SJSA1 (cell line): ENCODE measurements at places on chromosomes 3 and 15. TPM values are rescaled to one million over a fixed set of nuclear protein-coding genes. Genes with fewer than 3 reads are reported as not detected.

DNA sequence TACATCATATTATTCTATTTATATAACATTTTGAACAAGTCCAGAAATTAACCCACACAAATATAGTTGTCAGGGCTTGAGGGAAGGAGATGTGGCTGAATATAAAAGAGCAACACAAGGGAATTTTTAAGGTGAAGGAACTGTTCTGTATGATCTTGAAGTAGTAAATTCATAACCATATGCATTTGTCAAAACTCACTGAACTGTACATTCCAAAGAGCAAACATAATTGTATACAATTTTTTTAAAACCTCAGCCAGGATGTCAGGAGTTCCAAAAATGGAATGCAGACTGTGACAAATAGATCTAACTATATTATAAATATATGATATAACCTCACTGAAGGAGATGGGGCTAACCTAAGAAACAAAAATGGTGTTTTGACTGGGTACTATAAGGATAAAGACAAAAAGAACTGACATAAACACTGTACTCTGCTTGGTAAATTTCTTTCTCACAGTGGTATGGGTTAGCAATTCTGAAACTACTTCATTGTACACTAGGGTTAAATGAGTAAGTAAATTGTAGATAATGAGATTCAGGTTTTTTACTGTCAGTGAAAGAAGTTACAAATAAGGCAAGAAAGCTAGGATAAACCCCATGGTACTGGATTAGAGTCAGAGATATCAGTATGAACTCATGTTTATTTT, 14.4 kb downstream of the GOLGB1 start:
- no peak for DNase-seq

DNA sequence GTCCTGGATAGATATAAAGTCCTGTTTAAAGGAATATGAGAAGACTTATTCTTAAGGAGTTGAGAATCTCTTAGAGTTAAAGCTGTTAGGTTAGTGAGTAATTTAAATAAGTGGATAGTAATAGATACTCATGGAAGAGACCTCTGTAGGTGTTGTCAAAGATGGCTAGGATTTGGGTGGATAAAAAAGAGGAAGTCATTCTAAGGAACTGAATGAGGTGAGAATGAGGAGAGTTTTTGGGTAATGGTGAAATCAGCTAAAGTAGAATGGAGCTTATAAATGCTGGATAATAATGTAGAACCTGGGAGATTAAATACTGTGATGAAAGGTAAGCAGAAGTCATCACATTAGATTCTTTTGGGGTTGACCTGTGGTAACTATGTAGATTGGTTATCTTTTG, 8.1 kb downstream of the ARIH1 start:
- no peak for DNase-seq

DNA sequence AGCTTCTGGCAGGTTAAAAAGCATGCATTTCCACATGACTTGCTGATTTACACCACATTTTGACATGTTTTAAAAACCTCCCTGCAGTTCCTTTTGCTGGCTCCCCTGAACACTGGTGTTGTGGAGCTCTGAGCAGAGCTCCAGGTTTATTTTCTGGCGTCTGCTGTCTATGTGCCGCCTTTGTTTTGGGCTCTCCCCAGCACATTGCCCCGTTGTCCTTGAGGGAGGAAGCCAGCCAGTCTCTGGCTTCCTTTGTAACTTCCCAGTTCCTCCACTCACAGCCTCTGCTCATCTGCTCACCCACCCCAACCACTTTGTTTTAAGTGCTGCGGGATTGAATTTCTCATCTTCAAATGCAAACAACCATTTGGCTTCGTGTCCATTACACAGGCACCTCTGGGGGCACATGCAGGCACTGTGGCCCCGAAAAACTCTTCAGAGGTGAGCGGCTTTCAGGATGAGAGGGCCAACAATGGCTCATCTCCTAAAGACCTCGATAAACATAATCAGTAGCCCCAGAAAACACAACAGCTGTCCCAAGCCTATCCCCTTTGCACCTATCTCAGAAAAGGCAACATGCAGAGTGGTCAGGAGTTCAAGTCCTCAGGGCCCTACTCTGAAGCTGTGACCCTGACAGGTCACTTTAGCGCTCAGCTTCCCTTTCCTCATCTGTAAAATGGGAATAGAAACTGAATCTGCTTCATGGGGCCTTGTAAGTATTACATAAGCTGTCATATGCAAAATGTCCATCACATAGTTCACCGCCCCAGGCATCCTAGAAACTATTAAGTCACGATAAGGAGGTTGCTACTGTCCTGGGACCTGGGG, 1.3 kb upstream of the MEF2A start:
- DNase-seq, result no peak

DNA sequence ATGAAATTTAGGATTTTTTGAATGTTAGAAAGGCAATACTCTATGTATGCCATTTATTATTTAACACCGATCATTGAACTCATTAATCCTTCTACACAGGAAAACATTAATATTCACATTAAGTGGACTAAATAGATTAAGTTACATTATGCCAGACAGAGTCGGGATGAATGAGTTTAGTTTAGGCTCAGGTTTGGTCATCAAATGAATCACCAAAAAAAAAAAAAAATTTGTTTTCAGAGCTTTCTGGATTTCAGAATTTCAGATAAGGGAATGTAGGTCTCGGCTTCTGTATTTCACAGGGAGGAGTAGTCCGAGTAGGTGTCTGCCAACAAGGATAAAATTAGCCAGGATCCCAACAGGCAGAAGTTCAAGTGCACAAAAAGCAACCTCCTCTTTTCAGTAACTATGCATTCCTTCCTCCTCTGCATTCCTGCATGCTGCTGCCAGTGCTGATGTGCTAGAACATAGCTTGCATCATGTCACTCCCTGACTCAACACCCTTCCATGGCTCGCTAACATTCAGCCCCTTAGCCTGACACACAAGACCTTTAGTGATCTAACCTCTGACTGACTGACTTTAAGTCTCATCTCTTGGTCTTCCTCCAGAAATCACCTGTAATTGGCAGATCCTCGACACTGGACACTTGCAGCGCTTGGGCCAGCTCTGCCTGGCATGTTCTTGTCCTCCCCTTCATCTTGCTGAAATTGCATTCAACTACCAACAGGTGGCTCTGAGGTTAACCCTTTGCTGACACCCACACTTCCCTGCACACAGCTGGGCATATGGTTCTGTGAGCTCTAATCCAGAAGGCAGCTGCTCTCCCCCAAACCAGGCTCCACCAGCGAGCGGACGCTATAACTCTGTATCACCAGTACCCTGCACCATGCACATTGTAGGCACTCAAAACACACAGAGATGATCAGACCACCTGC, 145.4 kb upstream of the PROK2 start:
- peak; percentile 5 for DNase-seq

GRCh38 chr3:128665362-128666021, 14.9 kb upstream of the RPN1 start:
- no peak for DNase-seq

GRCh38 chr15:25792128-25792527, 71.0 kb downstream of the ATP10A start:
- DNase-seq, result no peak

DNA sequence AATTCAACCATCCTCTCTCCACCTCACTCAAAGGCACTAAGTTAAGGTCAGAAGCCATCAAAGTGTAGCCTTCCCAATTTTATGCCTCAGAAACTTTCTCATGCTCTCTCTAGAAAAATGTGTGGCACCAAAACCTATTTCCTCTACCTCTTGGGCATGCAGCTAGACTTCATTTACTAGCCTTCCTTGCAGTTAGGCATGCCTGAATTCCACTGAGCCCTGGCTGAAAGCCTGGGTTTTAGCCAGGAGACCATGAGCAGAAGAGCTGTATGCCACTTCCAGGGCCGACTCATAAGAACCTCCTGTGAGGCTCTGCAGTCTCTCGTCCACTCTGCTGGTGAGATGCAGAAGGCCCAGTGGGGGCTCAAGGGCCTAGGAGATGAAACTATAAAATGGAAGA, 145.0 kb downstream of the MYLK start:
- no peak for DNase-seq

GRCh38 chr3:172156586-172156955, 117.2 kb downstream of the FNDC3B start:
- no peak for DNase-seq

DNA sequence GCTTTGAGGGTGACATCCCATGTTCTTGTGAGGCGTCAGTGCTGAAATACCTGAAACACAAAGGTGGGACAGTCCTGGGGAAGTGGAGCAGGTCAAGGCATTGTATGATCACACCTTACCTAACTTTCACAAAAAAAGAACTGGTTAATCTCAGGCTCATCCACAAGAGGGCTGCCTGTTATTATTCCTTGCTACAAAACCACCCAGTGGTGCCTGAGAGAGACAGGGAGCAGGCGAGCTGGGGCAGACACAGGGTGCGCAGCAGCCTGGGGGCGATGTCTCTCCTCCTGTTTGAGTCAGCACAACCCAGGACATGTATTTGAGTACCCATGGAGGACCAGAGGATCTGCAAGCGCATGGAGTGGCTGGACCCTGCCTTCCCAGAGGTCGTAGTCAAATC, 316.8 kb upstream of the ATP10A start:
- no peak for DNase-seq

DNA sequence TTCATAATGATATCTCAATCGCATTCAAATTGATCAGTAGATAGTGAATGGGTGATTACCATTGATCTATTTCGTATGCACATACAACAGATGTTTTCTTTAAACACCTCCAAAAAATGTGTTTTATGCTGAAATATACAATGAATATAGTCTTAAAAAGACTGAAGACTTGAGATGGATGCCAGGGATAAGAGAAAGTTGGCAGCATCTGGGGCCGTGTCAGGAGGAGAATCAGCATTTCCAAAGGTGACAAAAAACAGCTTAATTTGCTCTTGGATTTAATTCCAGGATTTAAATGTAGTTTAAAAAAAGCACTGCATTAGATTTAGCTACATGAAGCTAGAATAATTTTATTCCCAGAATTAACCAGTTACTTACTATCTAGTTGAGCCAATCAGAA, 199.7 kb upstream of the CNTN3 start:
- DNase-seq, result no peak

NR1I2 gene
- 0.08 TPM in 1 of 2 replicates, not detected in the other for total RNA-seq

RLBP1 gene
- 0.16 TPM in 1 of 2 replicates, not detected in the other for total RNA-seq

UROC1 gene
- total RNA-seq, result not detected in 2 replicates

EFHB gene
- 0.11 and 0.88 TPM in 2 replicates for total RNA-seq

IGSF10 gene
- total RNA-seq, result 0.24 TPM in 1 of 2 replicates, not detected in the other
